Endodermal cell (in vitro differentiated cells): ENCODE measurements at places on chromosomes 6 and 20.

DNA sequence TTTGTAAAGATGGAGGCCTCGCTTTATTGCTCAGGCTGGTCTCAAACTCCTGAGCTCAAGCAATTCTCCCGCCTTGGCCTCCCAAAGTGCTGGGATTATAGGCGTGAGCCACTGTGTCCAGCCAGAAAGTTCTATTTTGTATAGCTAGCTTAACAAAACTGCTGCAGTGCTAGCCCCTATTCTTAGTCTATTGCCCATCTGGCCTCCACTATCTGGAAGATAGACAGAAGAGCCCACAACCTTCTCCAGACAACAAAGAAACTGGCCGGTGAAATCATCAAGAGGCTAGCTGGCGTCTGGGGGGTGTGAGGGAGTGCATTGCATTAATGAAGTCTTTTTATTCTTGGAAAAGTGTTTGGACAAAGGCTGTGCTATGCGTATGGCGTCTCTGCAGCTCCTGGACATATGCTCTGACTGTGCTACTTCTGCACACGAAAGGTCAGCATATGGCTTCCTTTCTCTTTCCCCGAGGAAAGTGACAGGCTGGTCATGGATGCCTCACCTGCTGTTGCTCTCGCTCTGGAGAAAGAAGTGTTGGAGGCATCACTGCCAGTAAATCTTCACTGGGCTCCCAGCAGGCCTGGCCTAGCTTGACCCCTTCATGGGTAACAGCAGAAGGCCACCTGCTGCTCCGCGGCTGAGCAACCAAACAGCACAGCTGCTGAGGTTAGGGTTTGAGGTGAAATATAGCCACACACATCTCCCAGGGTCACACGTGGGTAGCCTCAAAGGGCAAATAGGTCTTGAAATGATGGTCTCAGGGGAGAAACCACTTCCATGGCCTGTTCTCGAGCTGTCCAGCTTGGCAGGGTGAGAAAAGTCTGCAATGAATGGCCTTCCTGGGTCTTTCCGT lies 95.1 kb upstream of the IYD start:
- peak overlapping the region; percentile 95 for H3K27ac ChIP-seq
- H3K27me3 ChIP-seq: no peaks in the 10 kb centered on the region
- DNase-seq: no peak
- no peaks in the 10 kb centered on the region for H3K36me3 ChIP-seq
- H3K4me1 ChIP-seq: no peaks in the 10 kb centered on the region

- DNase-seq: peak; percentile 94
- no peak overlapping the region for H3K4me3 ChIP-seq
- H3K36me3 ChIP-seq: no peaks in the 10 kb centered on the region
- peaks cover 10% of the 10 kb centered on the region for H3K27me3 ChIP-seq
- no peak overlapping the region for H3K27ac ChIP-seq
- no peaks in the 10 kb centered on the region for H3K4me1 ChIP-seq
Observed at GRCh38 chr6:29737707-29738630, 14.7 kb downstream of the HLA-F start.

DNA sequence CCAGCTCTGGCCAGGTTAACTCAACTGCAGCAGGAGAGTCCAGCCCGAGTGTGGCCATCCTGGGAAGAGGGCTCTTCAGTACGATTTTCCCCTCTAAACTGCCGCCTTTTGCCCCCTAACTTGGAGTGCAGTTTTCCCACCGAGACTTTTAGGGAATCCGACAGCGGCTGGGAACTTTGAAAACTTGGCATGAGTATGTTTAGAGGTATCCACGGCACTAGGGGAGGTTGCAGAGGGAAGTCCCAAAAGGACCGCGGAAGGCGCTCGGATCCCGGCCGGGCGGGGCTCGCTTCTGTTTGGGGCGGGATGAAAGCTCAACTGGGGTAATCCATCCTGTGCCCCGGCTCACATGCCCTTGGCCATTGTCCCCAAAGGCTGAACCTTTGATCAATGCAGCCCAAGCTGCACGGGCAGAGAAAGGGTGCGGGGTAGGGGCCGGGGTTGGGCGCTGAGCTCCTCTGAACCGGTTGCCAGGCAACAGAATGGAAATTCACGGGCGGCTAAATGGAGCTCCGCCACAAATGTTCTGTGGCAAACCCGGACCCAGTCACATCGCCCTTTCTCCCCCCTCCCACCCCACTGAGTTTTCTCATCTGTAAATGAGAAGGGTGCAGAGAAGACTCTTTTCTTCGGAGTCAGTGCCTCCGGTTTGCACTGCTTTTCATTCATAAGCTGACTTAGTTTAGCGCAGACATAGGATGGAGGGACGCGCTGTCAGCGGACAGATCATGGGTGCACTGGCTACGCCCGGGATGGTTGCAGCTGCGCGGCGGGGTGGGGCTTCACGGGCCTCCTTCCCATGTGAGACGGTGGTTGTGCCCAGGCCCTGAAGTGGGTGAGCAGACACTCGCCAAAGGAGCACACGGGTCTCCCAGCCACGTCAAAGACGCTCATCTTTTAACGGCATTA lies 2.3 kb downstream of the BMP6 start:
- H3K36me3 ChIP-seq: no peaks in the 10 kb centered on the region
- peaks cover 83% of the 10 kb centered on the region for H3K27me3 ChIP-seq
- peak overlapping the region; percentile 71 for H3K4me3 ChIP-seq
- DNase-seq: peak; percentile 84
- no peaks in the 10 kb centered on the region for H3K4me1 ChIP-seq
- no peak overlapping the region for H3K27ac ChIP-seq

GRCh38 chr6:130907687-130908086 lies 80.5 kb downstream of the SMLR1 start:
- H3K27ac ChIP-seq: no peak overlapping the region
- peaks cover 5% of the 10 kb centered on the region for H3K36me3 ChIP-seq
- H3K27me3 ChIP-seq: no peaks in the 10 kb centered on the region
- no peak for DNase-seq
- H3K4me3 ChIP-seq: no peak overlapping the region
- no peaks in the 10 kb centered on the region for H3K4me1 ChIP-seq

DNA sequence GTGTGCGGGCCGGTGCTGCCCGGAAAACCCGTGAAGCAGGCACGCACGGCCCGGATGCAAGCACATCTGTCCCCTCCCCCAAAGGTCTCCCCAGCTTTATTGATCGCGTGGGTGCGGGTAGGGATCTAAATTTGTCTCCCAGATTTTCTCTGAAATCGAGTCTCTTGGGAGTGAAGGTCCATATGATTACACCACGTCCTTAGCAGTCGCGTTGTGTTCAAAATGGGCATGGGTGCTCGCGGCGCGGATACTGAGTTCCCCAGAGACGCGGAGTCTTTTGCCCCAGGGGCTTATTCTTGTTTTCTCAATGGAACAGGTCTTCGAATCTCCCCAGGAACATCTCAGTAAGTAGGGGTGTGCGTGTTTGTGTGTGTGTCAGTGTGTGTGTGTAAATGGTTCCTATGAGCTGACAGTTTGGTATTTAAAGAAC lies 2.8 kb upstream of the ZNF292 start:
- H3K4me3 ChIP-seq: peak overlapping the region; percentile 43
- no peak for DNase-seq
- H3K4me1 ChIP-seq: no peaks in the 10 kb centered on the region
- H3K27ac ChIP-seq: peak overlapping the region; percentile 76
- peaks cover 5% of the 10 kb centered on the region for H3K27me3 ChIP-seq

GRCh38 chr6:127900935-127901334 lies at the start of gene THEMIS:
THEMIS (minus strand) TSS chr6:127901058; CDS start chr6:127900932, 126 bp downstream.
- no peaks in the 10 kb centered on the region for H3K4me1 ChIP-seq
- DNase-seq: peak; percentile 55
- no peaks in the 10 kb centered on the region for H3K36me3 ChIP-seq
- H3K4me3 ChIP-seq: no peak within 1 kb of the TSS
- no peak within 1 kb of the TSS for H3K27ac ChIP-seq

DNA sequence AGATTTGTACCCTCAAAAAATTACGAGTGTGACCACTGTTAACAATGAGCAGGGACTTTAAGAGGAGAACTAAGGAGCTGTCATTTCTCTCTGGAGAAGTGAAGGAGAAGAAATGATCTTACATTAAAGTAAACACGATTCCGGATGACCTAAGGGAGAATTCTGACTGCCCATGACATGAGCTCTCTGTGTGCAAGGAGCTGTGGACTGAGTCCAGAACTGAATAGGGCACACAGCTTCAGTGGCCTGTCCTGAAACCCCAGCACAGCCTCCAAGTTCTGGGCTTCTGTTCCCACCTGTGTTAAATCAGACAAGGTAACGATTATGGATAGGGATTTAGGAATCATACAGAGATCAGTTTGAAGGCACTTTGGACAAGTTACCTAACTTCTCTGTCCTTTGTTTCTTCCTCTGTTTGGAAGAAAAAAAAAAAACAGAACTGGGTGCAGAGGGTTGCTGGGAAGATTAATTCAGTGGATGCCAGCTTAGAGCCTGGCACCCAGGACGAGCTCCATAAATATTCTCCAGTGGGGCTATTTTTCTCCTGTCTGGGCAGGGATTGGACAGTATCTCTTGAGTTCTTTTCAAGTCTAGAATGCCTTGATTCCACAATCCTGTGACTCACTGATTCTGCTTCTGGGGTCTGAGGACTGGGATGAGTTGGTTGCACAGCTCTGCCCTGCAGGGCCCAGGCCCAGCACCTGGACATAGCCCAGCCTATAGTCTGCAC lies 65.7 kb downstream of the MRPL14 start:
- peaks cover 6% of the 10 kb centered on the region for H3K4me1 ChIP-seq
- DNase-seq: no peak
- H3K27me3 ChIP-seq: no peaks in the 10 kb centered on the region
- no peak overlapping the region for H3K27ac ChIP-seq
- no peaks in the 10 kb centered on the region for H3K36me3 ChIP-seq

- H3K27me3 ChIP-seq: no peaks in the 10 kb centered on the region
- H3K4me3 ChIP-seq: no peak overlapping the region
- no peaks in the 10 kb centered on the region for H3K4me1 ChIP-seq
- no peak overlapping the region for H3K27ac ChIP-seq
Observed at GRCh38 chr6:50056242-50056641, 6.5 kb upstream of the DEFB112 start.

DNA sequence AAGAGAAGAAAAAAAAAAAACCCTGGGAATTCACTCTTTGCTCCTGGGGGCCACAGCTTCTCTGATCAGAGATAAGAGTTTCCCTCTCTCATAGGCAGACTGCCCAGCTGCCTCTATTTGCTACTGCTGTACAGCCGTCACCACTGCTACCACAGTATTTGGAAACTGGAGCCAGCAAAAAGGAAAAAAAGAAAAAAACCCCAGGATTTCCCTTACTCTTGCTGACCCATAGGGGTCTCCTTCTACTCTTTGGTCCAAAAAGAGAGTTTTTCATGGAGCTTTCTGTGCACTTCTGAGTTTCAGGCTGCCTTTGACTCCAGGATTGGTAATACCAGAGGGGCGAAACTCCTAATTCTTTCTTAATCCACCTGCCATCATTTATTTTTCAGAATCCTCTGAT lies 89.7 kb downstream of the MDGA1 start:
- DNase-seq: no peak
- H3K4me3 ChIP-seq: no peak overlapping the region
- no peaks in the 10 kb centered on the region for H3K36me3 ChIP-seq
- no peak overlapping the region for H3K27ac ChIP-seq
- H3K4me1 ChIP-seq: no peaks in the 10 kb centered on the region

DNA sequence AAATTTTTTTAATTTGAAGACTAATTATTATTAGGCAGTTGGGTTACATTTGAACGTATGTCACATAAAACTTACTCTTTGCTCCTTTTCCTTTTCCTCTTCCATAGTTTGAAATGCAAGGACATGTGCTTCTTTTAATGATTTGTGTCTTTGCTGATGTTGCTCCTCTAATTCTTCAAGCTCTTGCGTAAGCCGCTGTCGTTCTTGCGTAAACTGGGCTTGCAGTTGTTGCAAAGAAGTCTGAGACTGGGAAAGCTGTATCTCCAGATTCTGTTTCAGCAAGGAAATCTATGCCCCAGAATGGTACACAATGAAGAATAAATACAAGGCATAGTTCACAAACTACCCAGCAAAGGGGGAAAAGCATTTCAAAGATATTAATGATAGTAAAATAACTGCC lies 45.1 kb upstream of the MCM9 start:
- no peak for DNase-seq
- H3K4me3 ChIP-seq: no peak overlapping the region
- H3K27me3 ChIP-seq: no peaks in the 10 kb centered on the region
- no peak overlapping the region for H3K27ac ChIP-seq

GRCh38 chr6:138948004-138948403 lies 40.0 kb downstream of the REPS1 start:
- DNase-seq: no peak
- peaks cover 5% of the 10 kb centered on the region for H3K4me1 ChIP-seq
- H3K4me3 ChIP-seq: no peak overlapping the region
- H3K27me3 ChIP-seq: no peaks in the 10 kb centered on the region
